ENCODE measurements at places on chromosomes 16 and 17. TPM values are rescaled to one million over a fixed set of nuclear protein-coding genes. Genes with fewer than 3 reads are reported as not detected.

The SEZ6L2 gene
- total RNA-seq, result 1.8 TPM

The FGF11 gene
- not detected for total RNA-seq

The TPSB2 gene
- total RNA-seq, result 12.2 TPM

The DCAF7 gene
- total RNA-seq, result 28.9 TPM

DNA sequence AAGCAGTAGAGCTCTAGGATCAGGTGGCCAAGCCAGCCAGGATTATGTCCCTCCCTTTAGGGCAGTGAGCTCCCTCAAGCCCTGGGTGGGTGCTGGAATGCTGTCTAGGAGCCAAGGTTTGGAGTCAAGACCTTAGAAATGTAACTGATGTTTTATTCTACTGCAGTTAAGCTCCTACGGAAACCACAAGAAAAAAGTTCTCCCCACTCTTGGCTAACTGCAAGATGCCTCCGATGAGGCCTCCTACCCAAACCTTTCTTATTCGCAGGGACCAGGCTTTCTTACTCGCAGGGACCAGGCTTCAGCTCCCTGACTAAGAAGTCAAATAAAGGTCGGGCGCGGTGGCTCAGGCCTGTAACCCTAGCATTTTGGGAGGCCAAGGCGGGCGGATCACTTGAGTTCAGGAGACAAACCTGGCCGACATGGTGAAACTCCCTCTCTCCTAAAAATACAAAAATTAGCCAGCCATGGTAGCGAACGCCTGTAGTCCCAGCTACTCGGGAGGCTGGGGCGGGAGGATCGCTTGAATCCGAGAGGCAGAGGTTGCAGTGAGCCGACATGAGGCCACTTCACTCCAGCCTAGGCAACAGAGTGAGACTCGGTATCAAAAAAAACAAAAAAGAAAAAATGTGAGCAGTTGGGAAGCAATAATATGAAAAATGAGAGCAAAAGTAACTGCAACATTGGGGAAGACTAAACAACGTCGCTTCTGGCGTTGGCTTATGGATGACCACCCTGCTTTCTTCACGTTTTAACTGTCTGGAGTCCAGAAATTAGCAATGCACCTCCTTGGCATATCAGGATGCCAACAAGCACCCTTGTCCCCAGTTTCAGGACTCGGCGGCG lies 31.7 kb upstream of the ARL4D start:
- no peak for DNase-seq

GRCh38 chr16:25051406-25052150 lies 36.4 kb upstream of the ARHGAP17 start:
- DNase-seq, result no peak

DNA sequence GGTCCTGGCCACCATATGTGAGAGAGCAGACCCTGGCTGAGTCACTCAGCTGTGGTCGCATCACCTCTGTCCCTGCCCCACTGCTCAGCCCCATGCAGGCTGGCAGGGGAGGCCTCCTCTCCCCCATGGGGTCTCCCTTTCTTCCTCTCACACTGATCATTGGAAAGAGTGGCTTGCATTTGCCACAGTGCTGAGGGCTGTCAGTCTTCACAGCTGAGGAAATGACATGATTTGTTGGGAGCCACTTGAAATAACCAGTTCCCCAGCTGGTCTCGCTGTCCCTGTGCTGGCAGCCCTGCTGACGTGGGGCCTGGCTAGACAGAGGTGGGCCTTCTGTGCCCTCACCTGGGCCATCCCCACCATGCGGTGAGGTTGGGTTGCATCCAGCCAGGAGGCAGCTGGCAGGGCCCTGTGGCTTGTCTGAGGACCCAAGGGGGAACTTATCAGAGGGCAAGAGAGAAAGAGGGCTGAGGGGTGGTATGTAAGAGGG lies 30.1 kb upstream of the MED9 start:
- DNase-seq, result no peak

DNA sequence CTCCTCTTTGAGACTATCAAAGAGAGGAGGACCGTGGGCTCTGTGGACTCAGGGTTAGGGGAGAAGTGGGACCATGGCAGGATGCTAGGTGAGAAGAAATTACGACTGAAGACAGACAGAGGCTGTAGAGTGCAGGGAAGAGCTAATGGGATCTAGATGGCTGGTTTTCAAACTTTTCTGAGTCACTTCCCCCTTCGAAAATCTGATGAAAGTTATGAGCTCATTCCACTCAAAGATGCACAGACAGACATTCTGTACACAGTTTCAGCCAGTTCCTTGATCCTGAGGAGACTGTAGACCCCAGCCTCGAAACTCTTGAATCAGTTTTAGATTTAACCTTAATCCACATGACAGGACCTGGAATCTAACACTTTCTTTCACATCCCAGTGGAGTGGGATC lies 40.7 kb downstream of the RGS9 start:
- DNase-seq, result no peak

DNA sequence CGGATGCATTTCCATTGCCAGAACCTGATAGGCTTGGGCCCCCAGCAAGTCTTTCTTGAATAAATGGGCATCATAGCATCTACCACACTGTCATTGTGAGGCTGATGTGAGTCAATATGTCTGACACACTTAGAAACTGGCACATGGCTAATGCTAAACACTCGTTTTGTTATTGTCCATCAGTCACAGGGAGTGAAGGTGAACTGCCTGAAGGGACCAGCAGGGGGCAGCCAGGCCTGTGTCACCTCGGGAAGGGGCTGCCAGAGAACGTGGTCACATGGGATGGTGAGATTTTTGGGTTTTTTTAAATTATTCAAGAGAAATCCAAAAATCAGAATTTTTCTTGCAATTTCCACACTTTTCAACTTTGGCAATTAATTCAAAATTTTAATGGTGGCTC lies 831 bp upstream of the RCVRN start:
- no peak for DNase-seq

- DNase-seq, result no peak
These were observed 207.7 kb downstream of the SPECC1 start for GRCh38 chr17:20216853-20217252.

- DNase-seq, result no peak
These were observed 6.3 kb upstream of the CBX4 start for GRCh38 chr17:79845601-79845949.

DNA sequence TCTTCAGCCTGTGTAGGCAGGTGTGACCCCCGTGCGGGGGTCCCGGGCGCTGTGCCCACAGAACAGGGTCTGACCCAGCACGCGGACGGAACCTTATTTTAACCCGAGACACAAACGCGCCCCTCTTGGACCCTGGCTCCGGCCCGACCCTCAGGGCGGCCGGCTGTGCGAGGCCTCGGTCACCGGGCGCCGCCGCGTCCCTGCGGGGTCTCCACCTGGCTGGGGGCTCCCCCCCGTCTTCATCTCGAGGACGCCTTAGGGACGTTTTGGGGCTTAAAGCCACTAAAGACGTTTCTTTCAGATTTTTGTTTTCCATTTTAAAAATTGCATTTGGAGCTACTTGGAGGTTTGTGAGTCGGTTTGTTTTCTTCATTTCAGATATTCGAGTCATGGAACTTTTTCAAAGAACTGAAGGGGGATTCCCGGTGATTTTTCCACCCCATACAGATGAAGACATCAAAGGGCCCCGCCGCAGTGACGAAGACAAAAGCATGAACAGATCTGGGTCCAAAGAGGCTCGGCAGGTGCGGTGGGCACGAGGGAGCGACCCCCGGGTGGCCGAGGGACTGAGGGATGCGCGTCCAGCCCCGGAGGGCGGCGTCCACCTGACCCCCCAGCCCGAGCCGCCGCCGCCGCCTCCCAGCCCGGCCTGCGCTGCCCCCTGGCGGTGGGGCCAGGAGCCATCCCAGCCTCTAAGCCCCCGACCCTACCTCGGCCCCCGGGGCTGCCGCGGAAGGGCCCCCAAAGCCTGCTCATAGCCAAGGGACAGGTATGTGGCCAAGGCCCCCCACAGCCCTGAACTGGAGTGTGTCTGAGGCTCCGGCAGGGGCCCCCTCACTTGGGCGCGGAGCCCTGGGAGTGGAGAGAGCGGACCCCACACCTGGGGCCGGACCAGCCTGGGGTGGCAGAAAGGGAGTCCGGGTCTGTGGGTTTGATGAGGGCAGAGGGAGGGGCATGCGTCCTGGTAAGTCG lies 3.8 kb upstream of the CD7 start:
- DNase-seq, result no peak

DNA sequence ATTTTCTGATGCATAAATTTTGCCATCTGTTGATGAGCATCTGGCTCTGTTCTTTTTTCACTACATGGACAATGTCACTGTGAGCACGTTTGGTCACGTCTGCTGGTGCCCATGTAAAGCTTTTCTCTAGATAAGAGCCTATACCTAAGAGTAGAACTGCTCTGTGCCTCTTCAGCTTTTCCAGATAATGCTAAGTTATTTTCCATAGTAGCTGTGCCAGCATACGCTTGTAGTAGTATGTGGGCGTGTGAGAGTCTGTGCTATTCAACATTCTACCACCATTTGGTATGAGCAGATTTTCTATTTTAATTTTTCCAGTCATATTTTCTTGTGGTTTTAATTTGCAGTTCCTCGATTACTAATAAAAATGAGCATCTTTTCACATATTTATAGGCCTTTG lies 33.2 kb downstream of the VPS35L start:
- no peak for DNase-seq

DNA sequence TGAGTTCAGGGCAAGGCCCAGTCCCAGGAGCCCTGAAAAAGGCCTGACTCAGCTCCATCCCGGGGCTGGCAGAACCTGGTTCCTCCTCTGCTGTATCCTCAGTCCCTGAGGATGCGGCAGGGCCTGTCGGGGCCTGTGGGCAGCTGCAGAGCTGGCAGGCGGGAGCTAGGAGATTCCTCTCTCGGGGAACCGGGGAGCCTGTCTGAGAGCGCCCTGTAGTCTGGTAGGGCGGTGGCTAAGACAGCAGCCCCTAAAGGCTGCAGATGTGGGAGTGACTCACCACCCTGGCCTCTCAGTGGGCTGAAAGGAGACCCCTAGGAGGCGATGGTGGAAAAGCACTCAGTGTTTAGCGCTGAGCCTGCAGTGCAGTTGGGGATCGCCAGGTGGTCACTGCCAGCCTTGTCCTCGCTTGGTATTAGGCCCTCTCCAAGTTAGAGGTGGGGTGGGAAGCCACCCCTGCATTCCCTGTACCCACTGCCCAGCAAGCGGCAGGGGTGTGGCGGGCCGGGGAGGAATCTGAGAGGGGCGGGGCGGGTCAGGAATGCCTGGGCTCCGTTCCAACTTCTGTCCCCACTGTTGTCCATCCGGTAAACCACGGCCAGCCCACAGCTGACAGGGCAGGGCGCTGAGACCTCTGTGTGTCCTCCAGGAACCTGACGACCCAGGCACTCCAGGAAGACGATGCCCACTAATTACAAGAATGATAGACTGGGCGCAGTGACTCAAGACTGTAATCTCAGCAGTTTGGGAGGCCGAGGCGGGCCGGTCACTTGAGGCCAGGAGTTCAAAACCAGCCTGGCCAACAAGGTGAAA lies 29.5 kb upstream of the CDH1 start:
- no peak for DNase-seq

DNA sequence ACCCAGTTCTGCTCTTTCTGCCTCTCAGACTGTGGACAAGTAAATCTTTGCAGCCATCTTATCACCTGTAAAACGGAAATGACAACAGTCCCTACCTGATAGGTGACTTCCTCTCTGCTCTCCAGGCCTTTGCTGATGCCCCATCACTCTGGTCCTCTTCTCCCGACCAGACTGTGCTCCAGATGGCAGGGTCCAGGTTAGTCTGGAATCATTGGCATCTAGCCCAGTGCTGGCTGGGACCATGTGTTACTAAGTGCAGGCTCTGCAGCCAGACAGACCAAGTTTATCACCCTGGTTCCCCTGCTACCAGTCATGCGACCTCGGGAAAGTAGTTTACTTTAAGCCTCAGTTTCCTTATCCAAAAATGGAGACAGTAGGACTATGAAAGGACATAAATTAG lies 1.8 kb upstream of the NUBP1 start:
- DNase-seq, result peak; percentile 82

DNA sequence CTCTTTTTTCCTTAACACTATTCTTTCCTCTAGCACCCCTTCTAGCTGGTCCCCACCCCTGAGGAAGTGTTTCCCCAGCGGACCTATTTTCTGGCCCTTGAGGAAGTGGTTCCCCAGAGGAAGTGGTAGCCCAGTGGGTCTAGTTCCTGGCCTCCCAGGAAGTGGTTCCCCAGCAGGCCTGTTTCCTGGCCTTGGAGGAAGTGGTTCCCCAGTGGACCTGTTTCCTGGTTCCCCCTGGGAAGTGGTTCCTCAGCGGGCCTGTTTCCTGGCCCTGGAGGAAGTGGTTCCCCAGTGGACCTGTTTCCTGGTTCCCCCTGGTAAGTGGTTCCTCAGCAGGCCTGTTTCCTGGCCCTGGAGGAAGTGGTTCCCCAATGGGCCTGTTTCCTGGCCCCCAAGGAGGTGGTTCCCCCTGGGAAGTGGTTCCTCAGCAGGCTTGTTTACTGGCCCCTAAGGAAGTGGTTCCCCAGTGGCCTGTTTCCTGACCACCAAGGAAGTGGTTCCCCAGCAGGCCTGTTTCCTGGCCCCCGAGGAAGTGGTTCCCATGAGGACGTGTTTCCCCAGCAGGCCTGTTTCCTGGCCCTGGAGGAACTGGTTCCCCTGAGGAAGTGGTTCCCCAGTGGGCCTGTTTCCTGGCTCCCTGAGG lies 58.3 kb downstream of the NTN1 start:
- no peak for DNase-seq

- DNase-seq, result no peak
These were observed 420.7 kb downstream of the NPIPA8 start for GRCh38 chr16:17915791-17916190.

GRCh38 chr16:14088155-14088753 lies 17.1 kb downstream of the MRTFB start:
- no peak for DNase-seq

DNA sequence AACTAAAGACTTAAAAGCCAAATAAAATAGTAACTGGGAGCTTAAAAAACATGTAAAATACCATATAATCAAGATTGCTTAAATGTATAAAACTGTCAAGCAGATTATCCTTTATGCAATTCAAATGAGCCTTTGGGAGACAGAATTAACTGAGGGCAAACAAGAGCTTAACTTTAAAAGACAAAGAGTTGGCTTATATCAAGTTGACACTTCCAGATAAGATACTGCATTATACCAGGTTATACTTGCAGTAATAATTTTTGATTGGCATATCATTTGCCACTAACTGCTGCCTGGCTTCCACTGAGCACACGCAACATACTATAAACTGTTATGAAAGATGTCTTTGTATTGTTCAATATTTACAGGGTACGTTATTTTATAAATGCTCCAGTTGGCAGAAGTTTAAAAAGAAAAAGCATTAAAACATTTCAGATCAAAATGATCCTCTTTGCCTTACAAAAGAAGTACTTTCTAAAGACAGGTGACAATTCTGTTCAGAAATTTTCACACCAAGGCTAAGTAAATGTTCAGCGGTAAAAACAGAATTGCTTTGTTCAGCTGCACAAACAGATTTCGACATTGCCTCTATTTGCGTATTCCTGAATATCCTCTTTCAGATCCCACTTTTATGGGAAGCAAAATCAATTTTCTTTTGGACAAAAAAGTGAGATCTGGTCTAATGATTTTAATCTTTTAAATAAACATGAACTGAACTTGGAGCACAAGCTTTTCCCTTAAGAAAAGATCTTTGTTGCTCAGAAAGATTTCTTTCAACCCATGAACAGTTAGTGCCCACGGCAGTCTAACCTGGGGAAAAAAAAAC lies 50.7 kb downstream of the TOX3 start:
- DNase-seq, result no peak

- DNase-seq, result no peak
These were observed 845 bp downstream of the SP2 start for GRCh38 chr17:47896672-47897490.

GRCh38 chr17:80195671-80196529 lies 24.2 kb downstream of the SGSH start:
- no peak for DNase-seq

GRCh38 chr17:42291129-42291528 lies 2.8 kb downstream of the STAT5A start:
- peak; percentile 50 for DNase-seq
